Activated CD4-positive, CD25-positive, alpha-beta regulatory T cell treated with anti-CD3 and anti-CD28 coated beads, Interleukin-2, amount 50 U/mL, for 16 hours (primary cell): ENCODE measurements at places on chromosomes 7 and 10.

DNA sequence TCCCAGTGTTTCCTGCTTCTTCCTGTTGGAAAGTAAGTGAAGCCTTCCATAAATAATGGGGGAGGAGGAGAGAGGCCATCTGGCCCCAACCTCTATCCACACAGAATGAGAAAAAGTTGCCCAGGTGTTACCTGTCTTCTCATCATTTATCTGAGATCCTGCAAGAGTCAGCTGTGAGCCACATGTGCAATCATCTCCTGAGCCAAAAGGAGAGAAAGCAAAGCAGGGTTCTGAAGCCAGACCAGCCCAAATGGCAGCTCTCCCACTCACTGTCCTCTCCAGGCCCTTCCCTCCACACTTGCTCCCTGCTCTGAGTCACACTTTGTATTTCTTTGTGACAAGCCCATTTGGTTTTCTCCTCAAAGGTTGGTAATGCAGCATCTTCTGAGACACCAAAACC, 65.9 kb downstream of the FAM204A start:
- DNase-seq = no peak

- no peak for DNase-seq
Observed at GRCh38 chr7:84913731-84914130, 273.1 kb downstream of the SEMA3D start.

GRCh38 chr10:17645621-17646345, 1.8 kb downstream of the STAM start:
- DNase-seq = no peak

DNA sequence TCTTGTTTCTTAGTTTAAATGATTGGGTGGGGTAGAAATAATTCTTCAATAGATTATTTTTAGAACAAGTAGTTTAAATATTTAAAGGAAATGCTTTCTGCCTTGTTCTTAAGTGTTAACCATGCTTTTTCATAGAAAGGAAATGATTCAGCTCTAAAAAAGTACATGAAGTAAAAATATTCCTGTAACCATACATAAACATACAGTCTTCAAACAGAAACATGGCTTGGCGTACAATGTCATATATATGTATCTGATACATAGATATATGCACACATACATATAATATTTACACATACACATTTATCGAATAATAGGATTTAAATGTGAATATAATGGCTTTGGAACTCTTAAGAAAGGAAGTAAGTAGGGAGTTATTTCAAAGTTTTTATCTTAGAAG, 84.4 kb downstream of the RUNDC3B start:
- DNase-seq = no peak

GRCh38 chr10:3231951-3232730, 59.6 kb upstream of the PITRM1 start:
- DNase-seq = no peak
